Vagina (tissue), 2 donors: ENCODE measurements at places on chromosomes 16 and 17.

DNA sequence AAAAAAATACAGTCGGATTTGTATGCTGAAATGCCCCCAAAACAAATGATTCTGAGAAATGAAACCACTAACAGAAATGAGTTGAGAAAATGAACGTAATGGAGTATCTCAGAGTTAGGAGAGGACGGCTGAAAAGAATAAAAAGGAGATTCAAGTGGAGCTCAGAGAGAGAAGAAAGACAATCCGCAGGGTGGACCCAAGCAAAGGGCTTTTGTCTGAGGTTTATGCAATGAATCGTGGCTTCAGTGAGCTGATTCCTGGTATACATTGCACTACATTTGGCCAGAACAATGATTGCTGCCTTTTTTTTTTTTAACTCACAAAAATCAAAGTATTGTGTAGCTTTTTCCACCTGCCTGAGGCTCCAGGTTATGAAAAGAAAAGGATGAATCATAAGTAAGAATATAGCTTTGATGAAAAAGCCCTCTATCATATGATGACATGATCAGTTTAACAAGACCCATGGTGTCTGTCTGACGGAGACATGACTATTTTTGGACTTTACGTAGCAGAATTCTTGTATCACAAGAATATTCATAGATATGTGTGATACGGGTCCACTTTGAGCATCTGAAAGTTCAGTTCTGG is 4.4 kb upstream of the MED9 start:
- DNase-seq = no peak

- no peak for DNase-seq
Measured at GRCh38 chr17:10716218-10716617, 13.6 kb downstream of the TMEM220 start.

DNA sequence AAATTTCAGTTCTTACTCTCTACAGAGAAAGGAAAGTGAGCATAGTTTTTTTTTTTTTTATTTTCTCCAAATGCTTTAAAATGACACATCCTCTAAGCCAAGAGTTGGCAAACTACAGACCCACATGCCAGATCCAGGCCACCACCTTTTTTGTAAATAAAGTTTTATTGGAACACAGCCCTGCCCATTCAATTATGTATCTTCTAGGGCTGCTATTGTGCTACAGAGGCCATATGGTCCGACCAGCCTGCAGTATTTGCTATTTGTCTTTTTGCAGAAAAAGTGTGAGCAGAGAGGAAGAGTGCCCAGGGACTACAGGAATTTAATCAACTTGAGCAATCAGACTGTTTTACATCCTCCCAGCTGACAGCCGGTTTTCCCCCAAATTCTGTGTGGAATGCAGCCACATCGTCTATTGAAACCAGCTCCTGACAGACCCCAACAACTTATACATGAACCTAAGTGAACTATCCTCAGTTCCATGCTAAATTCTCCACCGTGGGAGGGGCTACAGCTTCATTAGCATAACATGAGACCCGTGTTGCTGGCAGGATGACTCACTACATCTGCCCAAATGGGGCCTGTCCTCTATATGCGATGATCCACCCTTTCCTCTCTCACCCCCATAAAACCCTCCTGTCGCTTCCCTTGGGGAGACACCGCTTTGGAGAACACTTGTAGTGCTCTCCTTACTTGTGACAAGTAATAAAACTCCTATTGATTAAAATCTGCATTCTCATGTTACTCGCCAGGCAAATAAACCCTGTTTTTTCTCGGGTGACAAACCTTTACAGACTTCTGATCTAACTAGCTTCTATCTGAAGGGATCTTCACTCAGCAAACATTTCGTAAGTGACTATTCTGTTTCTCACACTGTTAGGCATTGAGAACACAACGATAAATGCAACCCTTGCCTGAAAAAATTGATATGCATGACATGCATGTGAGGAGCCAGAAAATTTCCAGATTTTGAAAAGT is 149.4 kb upstream of the HS3ST3A1 start:
- DNase-seq = no peak

DNA sequence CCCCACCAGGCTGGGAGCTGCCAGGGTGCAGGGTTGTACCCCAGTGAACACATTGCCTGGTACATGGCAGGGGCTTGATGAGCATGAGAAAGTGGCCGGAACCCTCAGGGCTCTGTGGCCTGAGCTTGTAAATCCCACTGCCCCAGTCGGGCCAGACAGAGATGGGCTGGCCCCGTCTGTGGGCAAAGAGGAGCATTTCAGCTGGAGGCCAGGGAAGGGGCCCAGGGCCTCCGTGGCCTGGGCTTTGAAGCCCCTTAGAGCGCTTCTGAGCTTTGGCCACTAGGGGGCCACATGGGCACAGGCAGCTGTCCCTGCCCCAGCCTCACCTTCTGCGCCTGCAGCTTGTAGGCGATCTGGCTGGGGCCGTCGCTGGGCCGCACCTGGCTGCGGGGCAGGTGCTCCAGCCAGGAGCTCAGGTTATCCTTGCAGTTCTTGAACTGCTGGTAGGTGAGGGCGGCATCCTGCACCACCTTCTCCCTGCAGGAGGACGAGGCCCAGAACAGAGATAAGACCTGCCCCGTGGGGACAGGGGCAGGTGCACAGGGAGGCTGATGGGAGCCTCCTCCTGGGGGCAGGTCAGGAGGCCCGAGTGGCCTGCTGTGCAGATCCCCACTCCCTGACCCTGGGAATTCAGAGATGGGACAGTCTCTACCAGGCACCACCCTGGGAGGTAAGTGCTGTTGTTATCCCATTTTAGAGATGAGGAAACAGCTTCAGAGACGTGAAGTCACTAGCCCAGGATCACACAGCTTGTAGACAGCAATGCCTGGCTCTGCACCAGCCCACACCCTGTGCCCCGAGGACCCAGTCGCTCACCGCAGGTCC is 12.8 kb downstream of the EVPL start:
- no peak for DNase-seq

DNA sequence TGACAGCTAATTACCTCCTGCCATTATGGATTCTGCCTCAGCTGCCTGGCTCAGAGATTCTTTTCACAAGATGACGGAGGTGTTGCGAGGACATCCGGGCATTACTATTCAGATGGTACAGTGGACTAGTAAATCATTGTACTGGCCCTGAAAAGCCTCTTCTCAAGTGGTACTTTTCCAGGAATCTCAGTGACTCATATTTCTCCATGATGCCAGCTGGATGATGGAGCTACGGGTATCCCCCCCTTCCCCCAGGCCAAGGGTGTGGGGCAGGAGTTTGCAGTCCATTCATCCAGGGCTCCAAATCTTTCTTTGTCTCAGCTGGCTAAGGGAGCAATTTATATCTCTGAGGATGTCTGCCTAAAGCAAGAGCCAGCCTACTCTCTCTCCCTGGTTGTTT is 107.7 kb upstream of the GPR139 start:
- no peak for DNase-seq

GRCh38 chr17:50501054-50501453 is 7.2 kb upstream of the MYCBPAP start:
- no peak for DNase-seq
